Activated naive CD8-positive, alpha-beta T cell treated with anti-CD3 and anti-CD28 coated beads, Interleukin-2, amount 50 U/mL, for 24 hours (primary cell): ENCODE measurements at places on chromosomes 2 and 18.

- no peaks in the 10 kb centered on the region for H3K36me3 ChIP-seq
- peaks cover 36% of the 10 kb centered on the region for H3K4me1 ChIP-seq
- peaks cover 68% of the 10 kb centered on the region for H3K27me3 ChIP-seq
- peak overlapping the region; percentile 84 for H3K4me3 ChIP-seq
- DNase-seq, result no peak
Observed at GRCh38 chr18:46335534-46336101, 231.4 kb downstream of the HAUS1 start.

- H3K36me3 ChIP-seq, result no peaks in the 10 kb centered on the region
- no peak for DNase-seq
- H3K27me3 ChIP-seq, result peaks cover 2% of the 10 kb centered on the region
- H3K4me1 ChIP-seq, result peaks cover 43% of the 10 kb centered on the region
- no peak overlapping the region for H3K27ac ChIP-seq
Observed at GRCh38 chr2:28368357-28368798, 24.3 kb upstream of the FOSL2 start.

DNA sequence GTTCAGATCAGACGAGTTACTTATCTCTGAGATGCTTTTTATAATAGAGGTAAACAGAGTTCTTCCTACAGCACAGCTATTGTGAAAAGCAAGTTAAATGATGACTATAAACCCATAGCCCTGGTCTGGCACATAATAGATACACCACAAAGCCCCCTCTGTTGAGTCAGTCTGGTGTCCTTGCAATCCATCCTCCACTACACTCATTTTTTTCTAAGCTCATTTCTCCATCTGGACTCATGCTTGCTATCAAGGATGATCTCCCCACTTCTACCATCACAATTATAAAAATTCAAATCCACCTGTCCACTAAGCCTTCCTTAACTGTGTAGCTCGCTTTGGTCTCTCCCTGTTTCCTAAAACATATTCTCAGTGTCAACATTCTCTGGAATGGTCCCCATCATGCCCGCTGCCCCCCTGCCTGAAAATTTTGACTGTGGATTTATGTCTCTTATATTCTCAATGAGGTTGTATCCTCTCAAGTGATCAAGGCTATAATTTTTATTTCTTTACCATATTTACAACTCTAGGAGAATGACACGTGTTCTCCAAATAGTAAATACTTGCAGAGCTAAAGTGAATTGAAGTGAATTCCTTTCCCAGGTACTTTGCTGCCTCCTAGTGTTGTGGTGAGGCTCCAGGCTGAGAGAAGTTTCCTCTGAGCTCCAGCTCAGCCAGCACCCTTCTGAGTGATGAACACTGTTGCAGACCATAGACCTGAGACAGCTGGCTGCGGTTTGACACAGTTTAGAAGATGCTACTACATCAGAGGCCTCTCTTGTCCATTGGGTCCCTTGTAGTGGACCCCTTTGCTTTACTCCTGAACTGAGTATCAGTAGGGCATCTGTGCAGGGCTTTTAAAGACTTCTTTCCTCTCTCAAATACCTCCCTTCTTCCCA lies 108.7 kb downstream of the DPP10 start:
- H3K27ac ChIP-seq, result no peak overlapping the region
- peaks cover 4% of the 10 kb centered on the region for H3K27me3 ChIP-seq
- H3K36me3 ChIP-seq, result no peaks in the 10 kb centered on the region
- no peaks in the 10 kb centered on the region for H3K4me1 ChIP-seq

DNA sequence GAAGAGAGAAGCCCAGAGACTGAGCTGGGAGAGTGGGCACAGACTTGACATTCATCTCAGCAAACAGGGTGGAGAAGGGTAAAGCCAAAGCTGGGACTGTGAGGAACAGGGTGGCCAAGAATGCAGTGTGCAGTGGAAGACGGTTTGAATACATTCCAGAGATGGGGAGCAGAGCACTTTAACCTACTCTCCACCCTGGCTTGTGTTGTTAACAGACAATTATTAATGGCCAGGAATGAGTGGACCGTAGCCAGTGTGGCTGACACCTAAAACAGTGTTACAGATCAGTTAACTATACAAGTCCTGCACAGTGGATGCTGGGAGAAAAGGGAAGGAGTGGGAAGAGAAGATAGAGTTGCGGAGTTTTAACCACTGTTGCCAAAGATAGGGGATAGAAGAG lies 7.4 kb upstream of the NAB1 start:
- H3K36me3 ChIP-seq, result no peaks in the 10 kb centered on the region
- H3K4me3 ChIP-seq, result no peak overlapping the region
- H3K27me3 ChIP-seq, result no peaks in the 10 kb centered on the region

- H3K27ac ChIP-seq, result no peak overlapping the region
- H3K4me3 ChIP-seq, result no peak overlapping the region
- H3K4me1 ChIP-seq, result peaks cover 3% of the 10 kb centered on the region
- no peak for DNase-seq
- peaks cover 7% of the 10 kb centered on the region for H3K27me3 ChIP-seq
- H3K36me3 ChIP-seq, result peaks cover 2% of the 10 kb centered on the region
Observed at GRCh38 chr2:126385441-126385840, 270.5 kb upstream of the GYPC start.

DNA sequence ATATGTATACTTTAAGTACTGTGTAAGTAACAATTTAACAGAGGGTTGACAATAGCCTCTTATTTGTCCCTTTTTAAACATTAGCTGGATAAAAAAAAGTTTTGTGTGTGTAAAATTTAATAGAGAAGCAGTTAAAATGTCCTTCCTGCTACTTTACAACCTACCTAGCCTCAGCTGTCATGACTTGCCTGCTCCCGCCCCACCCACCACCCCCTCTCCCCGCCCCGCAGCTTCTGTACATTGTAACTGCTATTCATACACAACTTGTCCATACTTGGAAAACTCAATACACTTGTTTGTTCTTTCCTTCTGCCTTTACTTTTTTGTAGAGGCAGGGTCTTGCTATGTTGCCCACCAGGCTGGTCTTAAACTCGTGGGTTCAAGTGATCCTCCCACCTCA lies 19.5 kb downstream of the RELCH start:
- DNase-seq, result no peak
- no peak overlapping the region for H3K27ac ChIP-seq
- no peaks in the 10 kb centered on the region for H3K27me3 ChIP-seq
- H3K4me3 ChIP-seq, result no peak overlapping the region

- H3K4me1 ChIP-seq, result no peaks in the 10 kb centered on the region
- H3K27me3 ChIP-seq, result peaks cover 3% of the 10 kb centered on the region
- no peak overlapping the region for H3K4me3 ChIP-seq
- H3K27ac ChIP-seq, result no peak overlapping the region
- no peak for DNase-seq
- H3K36me3 ChIP-seq, result no peaks in the 10 kb centered on the region
Observed at GRCh38 chr2:1539973-1540372, 126.7 kb downstream of the TPO start.

DNA sequence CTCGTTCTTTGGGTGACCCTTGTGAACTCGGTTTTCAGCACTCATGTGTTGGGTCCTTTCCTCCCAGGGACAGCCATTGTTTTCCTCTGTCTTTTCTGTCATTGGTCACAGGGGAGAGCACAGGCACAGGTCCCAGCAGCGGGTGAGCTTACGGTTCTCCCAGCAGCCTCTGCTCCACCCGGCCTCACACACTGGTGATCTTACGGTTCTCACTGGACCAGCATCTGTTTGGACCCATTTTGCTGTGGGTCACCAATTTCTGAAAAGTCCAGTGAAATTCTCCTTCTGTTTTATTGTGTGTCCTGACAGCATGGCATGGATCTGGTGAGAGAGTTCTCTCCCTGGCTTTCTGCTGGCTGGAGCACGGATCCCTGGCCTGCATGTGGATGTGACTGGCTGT lies 49.8 kb upstream of the ANKRD62 start:
- no peak overlapping the region for H3K27ac ChIP-seq
- peaks cover 7% of the 10 kb centered on the region for H3K27me3 ChIP-seq
- no peak for DNase-seq
- H3K4me1 ChIP-seq, result peaks cover 10% of the 10 kb centered on the region

DNA sequence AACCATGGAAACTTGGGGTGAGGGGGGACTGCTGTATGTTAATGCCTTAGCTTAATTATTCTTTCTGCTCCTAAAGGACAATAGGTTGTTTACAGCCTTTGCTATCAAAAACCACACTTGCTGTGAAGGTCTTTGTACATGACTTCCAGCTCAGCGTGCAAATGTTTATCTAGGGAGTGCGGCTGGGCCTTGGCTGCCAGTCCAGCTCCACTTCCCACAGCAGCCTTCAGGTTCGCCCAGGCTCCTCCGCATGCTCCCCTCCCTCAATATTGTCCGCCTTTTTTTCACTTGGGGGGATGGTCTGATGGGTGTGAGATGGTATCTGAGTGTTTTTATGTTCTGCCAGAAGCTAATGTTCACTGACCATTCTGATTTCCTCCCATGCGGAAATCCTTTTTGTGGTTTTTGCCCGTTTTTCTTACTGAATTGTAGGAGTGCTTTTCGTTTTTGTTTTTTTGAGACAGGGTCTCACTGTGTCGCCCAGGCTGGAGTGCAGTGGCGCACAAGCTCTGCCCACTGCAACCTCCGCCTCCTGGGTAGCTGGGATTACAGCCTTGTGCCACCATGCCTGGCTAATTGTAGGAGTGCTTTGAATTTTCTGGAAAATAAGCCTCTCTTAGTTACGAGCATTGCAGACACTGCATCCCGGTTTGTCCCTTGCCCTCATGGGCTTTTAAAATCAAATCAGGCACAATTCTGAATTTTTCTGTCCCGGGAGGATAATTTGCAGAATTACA lies 28.8 kb downstream of the SH3BP4 start:
- H3K27ac ChIP-seq, result no peak overlapping the region
- H3K4me1 ChIP-seq, result peaks cover 1% of the 10 kb centered on the region
- H3K36me3 ChIP-seq, result no peaks in the 10 kb centered on the region

DNA sequence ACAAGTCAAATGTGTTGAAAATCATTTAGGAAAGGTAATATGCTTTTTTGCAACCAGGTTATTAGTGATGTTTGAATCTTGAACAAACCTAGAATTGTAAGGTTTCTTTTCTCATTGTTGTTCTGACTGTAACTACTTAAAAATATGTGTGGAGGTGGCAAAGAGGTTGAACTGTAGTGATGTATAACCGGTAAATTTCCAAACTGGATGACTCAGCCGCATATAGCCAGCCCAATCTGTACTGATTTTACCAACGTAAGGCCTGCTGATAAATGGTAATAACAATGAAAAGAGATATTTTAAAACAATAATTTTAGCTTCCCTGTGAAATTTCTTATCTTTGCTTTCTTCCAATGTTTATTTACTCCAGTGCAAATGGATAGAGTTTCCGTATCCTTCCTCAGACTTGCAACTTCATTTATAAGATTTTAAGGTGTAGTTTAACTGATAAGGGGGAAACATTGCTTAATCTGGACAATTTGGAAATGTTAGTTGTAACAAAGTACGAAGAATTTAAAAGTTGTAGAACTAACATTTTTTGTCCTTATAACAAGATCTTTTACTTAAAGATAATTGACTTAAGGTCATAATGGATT lies 1170.4 kb upstream of the ZEB2 start:
- no peak for DNase-seq
- no peak overlapping the region for H3K27ac ChIP-seq
- peaks cover 6% of the 10 kb centered on the region for H3K4me1 ChIP-seq
- H3K36me3 ChIP-seq, result no peaks in the 10 kb centered on the region

DNA sequence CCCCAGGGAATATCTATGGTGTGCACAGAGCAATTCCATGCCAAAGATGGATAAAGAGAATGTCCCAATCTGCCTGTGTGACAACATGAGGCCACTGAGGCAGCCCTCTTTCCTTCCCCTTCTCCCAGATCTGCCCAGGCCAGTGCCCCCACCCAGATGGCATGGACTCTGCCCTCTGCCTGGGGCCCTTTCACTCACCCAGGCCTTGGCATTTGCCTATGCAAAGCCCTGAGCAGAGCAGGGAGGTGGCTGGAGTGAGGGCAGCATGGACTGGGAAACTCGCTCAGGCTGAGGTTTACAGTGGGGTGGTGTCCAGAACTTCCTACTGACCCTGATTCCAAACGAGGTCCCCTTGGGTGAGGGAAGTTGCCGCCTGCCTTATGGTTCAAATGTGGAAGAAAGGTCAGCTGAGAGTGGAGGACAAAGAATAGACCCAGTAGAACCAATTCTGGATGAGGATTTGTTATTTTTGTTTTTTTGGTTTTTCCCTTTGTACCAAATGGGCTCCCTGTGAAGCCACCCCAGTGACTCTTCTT lies 8.9 kb downstream of the SH2D6 start:
- H3K36me3 ChIP-seq, result no peaks in the 10 kb centered on the region
- peaks cover 11% of the 10 kb centered on the region for H3K4me1 ChIP-seq
- no peak overlapping the region for H3K27ac ChIP-seq
- H3K27me3 ChIP-seq, result no peaks in the 10 kb centered on the region
- DNase-seq, result no peak
- no peak overlapping the region for H3K4me3 ChIP-seq
